Stimulated activated CD4-positive, alpha-beta T cell treated with anti-CD3 and anti-CD28 coated beads, Interleukin-2, amount 100 ng/mL, for 4 hours (primary cell): ENCODE measurements at places on chromosomes 7 and 10.
A peak's percentile ranks its signal among the peaks of the same experiment; 100 is the strongest.

DNA sequence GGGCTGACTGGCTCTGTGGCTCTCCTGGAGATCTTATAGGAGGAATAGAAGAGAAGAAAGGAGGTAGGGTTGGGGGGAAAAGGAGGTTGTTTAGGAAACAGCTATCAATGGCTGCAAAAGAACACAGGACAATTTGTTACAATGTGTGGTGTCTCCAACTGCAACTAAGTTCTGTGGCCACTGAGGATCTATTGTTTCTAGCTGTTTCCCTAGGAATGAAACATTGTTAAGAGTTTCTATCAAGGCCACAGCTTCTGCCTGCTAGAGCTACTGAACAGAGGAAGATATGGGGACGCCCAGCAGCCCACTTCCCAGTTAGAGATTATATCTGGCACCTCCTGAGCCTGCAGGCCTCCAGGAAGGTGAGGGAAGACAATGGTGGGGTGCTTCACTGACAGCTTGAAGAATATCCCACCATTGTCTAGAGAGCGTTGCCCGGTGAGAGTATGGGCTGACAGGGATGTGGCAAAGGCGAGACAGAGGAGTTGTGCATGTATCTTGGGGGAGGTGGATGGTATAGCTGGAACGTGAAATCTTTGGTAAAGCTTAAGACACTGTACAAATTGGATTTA, 4.0 kb downstream of the SCD start:
- DNase-seq: no peak

DNA sequence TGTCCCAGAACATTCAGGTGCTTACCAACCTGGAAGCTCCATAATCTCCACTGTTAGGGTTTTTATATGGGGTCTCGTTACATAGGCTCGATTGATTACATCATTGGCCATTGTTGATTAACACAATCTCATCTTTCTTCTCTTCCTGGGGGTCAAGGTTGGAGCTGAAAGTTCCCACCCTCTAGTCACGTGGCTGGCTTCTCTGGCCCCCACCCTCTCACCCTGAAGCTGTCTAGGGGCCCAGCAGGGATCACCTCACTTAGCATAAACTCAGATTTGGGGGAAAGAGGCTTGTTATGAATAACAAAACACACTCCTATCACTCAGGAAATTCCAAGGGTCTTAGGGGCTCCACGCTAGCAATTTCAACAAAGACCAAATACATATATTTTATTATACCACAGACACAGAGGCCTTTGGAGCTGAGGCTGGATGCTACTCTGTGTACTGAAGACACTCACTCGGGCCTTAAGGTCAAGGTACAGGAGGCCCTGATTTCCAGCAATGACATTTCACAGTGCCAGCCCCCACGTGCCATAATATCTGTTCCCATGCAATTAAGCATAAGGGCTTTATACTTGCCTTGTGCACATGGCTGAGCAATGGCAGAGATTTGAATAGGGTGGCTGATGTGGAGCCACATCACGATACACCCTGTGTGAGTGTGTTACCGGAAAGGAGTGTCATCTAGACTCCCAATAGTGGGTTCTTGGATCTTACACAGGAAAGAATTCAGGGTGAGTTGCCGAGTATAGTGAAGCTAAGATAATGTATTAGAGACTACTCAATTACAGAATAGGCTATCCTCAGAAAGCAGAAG, 108.2 kb downstream of the COL26A1 start:
- no peak for DNase-seq

- DNase-seq: no peak
Measured at GRCh38 chr10:24701447-24701846, 22.2 kb downstream of the ARHGAP21 start.

DNA sequence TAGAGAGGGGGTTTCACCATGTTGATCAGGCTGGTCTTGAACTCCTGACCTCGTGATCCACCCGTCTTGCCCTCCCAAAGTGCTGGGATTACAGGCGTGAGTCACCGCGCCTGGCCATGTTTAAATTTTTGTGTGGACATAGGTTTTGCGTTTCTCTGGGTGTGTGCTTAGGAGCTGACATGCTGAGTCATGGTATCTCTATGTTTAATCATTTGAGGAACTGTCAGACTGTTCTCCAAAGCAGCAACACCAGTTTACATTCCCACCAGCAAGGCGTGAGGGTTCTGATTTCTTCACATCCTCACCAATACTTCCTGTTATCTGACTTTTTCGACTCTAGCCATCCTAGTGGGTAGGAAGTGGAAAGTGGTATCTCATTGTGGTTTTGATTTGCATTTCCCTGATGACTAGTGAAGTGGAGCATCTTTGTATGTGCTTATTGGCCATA, 153.7 kb downstream of the DNAJB6 start:
- DNase-seq: peak; percentile 12

DNA sequence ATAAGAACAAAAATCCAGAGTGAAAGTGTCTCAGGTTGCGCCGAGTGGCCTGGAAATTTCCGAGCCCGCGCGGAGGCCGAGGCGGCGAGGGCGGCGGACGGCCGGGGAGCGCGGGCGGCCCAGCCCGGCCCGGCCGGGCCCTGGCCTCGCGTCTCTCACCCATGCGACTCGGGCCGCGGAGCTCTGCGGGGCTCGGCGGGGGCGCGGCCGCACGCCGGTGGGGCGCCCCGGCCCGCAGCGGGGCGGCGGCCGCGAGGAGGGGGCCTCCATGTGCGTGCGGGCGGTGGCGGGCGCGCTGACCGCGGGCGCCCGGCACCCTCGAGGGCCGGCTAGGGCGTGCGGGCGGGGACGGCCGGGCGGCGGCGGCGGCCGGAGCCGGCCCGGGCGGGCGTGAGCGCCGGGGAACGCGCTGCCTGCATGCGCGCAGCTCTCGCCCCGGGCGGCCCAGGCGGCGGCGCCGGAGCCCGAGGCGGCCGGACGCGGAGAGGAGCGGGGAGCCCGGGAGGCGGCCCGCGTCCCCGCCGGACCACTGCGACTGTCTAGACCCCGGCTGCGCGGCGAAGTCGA, 302 bp upstream of the EN2 start:
- DNase-seq: no peak

DNA sequence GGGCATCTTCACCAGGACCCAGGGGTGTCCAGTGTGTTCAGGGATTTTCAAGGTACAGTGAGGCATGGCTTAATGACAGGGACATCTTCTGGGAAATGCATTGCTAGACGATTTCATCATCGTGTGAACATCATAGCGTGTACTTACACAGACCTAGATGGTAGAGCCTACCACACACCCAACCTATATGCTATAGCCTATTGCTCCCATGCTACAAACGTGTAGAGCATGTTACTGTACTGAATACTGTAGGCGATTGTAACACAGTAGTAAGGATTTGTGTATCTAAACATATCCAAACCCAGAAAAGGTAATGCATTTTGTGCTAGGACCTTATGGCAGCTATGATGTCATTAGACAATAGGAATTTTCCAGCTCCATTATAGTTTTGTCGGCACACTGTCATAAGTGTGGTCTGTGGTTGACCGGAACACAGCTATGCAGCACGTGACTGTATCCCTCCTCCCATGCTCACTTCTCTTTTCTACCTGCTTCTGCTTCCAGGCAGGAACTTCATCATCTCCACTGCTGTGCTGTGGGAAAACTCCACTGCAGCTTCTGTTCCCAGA, 416.2 kb upstream of the NFE2L3 start:
- DNase-seq: no peak
